ENCODE measurements at places on chromosomes 2 and 18.
A peak's percentile ranks its signal among the peaks of the same experiment; 100 is the strongest.

- DNase-seq, result no peak
These were observed 39.4 kb downstream of the ACOXL start for GRCh38 chr2:110771547-110772382.

- DNase-seq, result no peak
These were observed 124.7 kb downstream of the GULP1 start for GRCh38 chr2:188416367-188416766.

GRCh38 chr2:216130346-216130971 lies 21.3 kb downstream of the XRCC5 start:
- DNase-seq, result no peak

GRCh38 chr2:31235504-31235902 lies 1.6 kb downstream of the EHD3 start:
- DNase-seq, result no peak

DNA sequence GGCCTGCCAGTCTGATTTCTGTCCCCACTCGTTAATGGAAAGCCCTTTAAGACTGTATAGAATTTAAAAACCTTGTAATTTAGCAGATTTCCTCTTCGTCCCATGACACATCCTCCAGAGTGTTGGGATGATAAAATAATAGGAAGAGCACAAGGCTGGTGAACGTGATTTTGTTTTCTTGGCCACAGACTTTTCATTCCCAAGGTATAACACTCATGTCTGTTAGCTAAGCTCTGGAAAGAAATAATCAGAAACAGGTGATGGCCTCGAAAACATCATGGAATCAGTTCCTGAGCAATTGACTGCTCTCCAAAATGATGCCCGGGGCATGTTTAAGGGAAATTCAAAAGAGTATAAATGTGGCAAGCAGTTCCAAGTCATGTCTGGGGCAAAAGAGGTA lies 337.8 kb upstream of the TCF4 start:
- no peak for DNase-seq

DNA sequence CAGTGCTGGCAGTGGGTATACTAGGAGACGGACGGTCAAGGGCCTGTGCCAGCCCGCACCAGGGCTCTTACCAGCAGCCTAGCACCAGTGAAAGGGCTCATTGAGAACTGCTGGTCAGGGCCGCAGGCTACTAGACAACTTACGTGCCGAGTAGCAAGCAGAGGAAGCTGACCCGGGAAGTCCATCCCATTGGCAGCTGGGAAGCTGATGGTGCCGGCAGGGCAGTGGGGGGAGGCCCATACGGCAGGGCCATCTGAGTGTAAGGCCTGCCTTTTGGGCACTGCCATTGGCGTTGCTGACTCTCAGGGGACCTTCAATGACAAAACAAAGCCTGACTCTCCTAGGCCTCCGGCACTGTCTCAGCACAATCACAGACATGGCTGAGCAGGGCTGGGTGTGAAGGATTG lies 20.6 kb downstream of the EFR3B start:
- DNase-seq, result no peak

- DNase-seq, result no peak
These were observed 118.7 kb upstream of the CNTNAP5 start for GRCh38 chr2:123906361-123906760.

GRCh38 chr18:57438743-57439608 lies 3.8 kb downstream of the ONECUT2 start:
- no peak for DNase-seq

DNA sequence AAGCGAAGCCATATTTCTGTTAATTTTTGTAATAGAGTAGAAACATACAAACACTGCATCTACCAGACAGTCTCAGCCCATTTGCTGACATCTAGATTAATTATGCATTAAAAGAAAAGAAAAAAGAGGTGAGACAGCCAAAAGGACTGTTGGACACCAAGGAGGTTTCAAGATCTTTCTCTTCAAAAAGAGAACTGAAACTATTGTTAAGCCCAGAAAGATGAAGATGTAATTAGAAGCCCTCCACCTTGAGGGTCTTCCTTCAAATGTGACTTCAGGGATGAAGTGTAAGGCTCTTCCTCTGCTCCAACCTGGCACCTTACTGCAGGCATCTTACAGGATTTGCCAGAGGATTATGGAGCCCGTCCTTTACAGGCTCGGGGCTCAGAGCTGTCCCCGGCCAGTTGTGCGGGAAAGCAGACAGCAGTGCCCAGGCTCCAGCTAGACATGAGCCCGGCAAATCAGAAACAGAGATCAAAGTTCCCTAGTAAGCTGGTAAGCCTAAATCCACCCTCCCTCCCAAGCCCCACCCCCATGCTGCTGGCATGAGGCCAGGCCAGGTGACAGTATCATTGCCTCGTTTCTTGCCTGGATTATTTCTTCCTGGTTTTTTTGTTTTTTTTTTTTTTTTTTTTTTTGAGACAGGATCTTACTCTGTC lies 38.9 kb downstream of the ADI1 start:
- DNase-seq, result no peak

- no peak for DNase-seq
These were observed 37.0 kb downstream of the TMEFF2 start for GRCh38 chr2:192157776-192158175.

DNA sequence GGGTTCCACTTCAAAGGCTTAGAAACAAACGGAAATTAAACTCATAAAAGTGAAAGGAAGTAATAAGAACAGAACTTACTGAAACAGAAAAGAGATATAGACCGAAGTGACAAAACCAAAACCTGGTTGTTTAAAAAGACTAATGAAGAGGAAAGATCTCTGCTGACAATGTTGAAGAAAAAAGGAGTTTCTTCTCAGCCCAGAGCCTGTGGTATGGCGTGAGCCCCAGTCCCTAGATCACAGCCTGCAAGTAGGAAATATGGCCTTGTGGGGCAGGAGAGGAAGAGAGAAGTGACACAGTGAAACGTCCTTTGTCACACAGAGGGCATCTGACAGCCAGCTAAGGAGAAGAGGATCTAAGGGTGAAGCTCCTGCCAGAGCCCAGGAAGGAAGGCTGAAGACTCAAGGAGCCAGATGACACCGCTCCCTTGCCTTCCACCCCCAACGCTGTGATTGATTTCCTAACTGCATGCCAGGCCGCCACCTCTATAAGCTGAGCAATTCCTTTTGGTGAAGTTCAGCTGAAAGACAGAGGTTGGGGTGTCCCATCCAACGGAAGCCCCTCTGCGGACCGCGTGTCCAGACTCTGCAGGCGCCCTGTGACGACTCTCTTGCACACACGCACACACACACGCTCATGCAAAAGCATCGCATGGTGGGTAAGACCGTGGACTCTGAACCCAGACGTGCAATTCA lies 141.1 kb downstream of the HDAC4 start:
- DNase-seq, result no peak

- DNase-seq, result no peak
These were observed 18.3 kb downstream of the FIGN start for GRCh38 chr2:163717515-163717914.

DNA sequence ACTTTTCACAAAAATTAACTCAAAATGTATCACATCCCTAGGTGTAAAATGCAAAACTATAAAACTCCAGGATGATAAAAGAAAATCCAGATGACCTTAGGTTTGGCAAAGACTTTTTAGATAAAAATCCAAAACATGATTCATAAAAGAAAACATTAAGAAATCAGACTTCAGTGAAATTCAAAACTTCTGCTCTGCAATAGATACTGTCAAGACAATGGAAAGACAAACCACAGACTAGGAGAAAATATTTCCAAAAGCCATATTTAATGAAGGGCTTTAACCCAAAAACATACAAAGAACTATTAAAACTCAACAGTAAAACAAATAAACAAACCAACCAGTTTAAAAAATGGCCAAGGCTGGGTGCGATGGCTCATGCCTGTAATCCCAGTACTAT lies 173.6 kb upstream of the SPOPL start:
- DNase-seq, result no peak

DNA sequence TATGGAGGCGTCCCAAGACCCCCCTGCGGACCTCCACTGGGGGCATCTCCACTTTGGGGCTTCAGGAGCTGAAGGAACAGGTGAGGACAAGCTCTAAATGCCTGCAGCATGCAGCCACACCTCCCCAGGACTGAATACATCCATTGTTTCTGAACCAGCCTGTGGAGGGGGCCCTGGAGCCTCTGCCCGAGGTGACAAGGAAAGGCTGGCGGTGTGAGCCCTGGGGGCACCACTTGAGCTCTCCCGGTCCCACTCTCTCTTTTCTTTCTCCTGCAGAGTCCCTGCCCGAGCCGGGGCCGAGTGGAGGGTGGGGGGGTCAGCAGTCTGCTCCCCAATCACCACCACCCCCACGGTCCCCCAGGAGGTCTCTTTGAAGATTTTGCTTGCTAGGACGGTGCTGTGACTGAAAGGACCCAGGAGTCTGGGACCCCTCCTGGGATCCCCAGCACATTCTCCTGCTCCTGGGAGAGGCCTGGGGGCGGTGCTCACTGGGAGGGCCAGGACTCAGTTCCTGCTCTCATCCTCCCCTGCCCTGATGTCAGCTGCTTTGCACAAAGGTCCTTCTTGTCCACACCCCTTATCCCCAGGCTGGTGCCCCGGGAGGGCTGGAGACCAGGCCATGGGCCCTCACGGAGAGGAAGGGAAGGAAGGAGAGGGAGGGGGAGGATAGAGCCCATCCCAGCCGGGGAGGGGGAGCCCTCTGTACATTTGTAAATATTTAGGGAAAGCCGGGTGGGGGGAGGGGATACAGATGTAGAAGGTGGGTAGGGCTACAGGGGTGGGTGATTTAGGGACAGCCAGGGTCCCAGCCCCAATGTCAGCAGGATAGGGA lies 5.7 kb downstream of the CHPF start:
- no peak for DNase-seq

- no peak for DNase-seq
These were observed 13.8 kb upstream of the SLC25A52 start for GRCh38 chr18:31774477-31774785.

- no peak for DNase-seq
These were observed 12.9 kb downstream of the CGREF1 start for GRCh38 chr2:27105981-27106380.

GRCh38 chr2:235779444-235779896 lies 285.6 kb downstream of the AGAP1 start:
- peak; percentile 49 for DNase-seq

- DNase-seq, result no peak
These were observed 34.1 kb downstream of the RAB3GAP1 start for GRCh38 chr2:135086222-135086621.

- peak; percentile 36 for DNase-seq
These were observed 22.6 kb downstream of the ITGA6 start for GRCh38 chr2:172449911-172450550.

- DNase-seq, result no peak
These were observed 57.5 kb upstream of the AGPS start for GRCh38 chr2:177334940-177335543.

- no peak for DNase-seq
These were observed 407.9 kb downstream of the HRH4 start for GRCh38 chr18:24868311-24868710.

GRCh38 chr2:106864051-106864450 lies 21.9 kb downstream of the ST6GAL2 start:
- DNase-seq, result no peak

- DNase-seq, result no peak
These were observed 49.8 kb downstream of the PTPN4 start for GRCh38 chr2:119809339-119810048.

DNA sequence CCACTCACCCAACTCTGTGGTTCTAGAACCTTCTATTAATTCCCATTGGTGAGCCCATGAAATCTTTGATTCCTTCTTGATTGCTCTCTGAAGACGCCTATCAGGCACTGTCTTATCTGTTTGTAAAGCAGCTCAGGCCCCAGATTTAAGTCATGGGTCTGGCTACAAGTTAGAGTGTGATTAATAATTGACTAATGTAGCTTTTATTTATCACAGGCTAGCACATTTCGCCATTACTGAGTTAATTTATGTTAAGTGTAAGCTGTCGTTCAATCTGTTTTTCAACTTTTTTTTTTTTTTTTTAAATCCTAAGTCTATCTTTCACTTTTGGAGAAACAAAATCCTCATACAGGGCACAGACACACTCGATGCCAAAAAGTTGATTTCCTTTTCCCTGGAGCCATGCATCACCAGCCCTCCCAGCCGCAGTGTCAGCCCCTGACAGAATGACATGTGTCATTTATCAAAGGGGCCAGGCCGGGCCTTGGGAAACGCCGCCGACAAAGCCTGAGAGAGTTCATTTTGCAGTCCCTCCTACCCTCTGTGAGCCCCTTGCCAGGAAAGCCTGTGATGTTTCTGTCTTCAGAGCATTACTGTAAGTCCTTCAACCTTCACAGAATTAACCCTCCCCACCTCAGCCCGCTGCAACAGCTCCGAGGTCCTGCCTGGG lies 15.8 kb downstream of the TSHZ1 start:
- DNase-seq, result no peak

GRCh38 chr18:78975292-78975691 lies 4.3 kb upstream of the SALL3 start:
- DNase-seq, result no peak

DNA sequence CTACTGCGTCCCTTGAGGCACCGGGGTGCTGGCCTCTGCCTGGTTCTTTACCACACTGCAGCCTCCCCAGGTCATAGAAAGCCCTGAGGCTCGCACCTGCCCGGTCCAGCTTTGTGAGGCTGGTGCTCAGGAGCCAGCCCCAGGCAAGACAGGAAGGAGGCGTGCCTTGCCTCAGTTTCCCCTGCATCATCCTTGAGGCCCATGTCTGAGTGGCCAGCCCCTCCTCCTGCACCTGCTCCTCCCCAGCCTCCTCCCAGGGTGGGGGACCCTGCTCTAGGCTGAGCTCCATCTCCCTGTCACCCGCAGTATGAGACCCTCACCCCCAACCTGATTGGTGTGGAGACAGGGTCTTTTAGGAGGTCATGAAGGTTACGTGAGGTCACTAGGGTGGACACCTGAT lies 147.7 kb downstream of the ZNF516 start:
- no peak for DNase-seq

GRCh38 chr2:191983186-191983585 lies 136.3 kb upstream of the CAVIN2 start:
- DNase-seq, result no peak

GRCh38 chr2:157304811-157305722 lies 20.6 kb downstream of the ERMN start:
- no peak for DNase-seq

- no peak for DNase-seq
These were observed 19.6 kb upstream of the KCNG3 start for GRCh38 chr2:42513252-42513918.

GRCh38 chr2:181680055-181680936 lies at the start of gene NEUROD1:
TSS of gene NEUROD1 (minus strand) at chr2:181680517. CDS start at chr2:181678860, 1,657 bp downstream.
- no peak for DNase-seq

GRCh38 chr18:5452943-5453443 lies 90.8 kb downstream of the EPB41L3 start:
- DNase-seq, result no peak

- DNase-seq, result peak; percentile 71
These were observed 19.8 kb downstream of the HDAC4 start for GRCh38 chr2:239380831-239381708.

DNA sequence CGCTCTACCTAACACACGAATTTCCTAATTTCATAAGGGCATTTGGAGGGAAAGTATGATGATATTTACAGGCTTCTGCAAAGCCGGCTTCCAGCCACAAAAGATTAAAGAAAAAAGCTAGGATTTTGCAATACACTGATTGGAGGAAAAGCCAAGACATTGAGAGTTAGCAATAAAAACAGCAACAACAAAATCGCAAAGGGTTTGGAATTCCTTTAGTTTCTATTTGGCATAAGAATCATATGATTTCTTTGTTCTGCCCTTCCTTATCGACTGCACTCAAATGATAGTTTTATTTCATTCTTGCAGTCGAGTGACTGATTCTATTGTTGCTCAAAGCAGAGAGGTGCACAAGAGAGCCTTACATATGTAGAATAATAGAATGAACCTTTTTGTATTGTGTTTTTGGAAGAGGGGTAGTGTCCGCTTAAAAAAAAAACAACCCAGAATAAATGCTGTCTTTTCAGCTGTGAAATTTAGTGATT lies 3.9 kb upstream of the ZNF532 start:
- no peak for DNase-seq

- DNase-seq, result peak; percentile 28
These were observed 1.3 kb downstream of the EML6 start for GRCh38 chr2:54724560-54725342.

- no peak for DNase-seq
These were observed 271.6 kb downstream of the TDRD15 start for GRCh38 chr2:21395366-21395765.
